ENCODE measurements at places on chromosomes 2 and 18. TPM values are rescaled to one million over a fixed set of nuclear protein-coding genes. Genes with fewer than 3 reads are reported as not detected.

DNA sequence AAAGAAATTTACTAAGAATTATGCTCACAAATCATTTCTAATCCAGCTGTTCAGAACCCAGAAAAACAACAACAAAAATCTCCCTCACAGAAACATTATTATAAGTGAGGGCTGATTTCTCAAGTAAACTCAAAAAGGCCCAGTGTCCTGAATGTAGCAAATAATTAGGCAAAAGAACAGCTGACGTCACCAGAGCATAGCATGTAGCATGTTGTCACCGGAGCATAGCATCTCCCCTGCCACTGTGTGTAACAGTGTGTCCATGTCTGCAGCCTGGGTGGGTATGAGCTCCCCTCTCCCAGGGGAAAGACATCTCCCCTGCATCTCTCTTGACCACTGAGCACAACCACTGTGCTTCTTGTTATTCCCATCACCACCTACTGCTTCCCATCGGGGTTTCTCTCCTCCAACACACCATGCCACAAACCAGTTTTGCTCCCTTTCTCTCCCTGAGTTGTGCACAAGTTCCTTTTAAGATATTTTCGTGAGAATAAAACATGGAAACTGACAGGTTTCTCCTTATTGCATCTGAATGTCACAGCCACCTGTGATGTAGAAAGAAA is 126.7 kb downstream of the CABYR start:
- no peak for DNase-seq

The LRP2 gene
- not detected for polyA plus RNA-seq

The SPRED2 gene
- polyA plus RNA-seq, result 13.2 TPM

The SCN1A gene
- 0.16 TPM for polyA plus RNA-seq

- no peak for DNase-seq
Measured at GRCh38 chr2:119958670-119959268, 54.1 kb upstream of the EPB41L5 start.

DNA sequence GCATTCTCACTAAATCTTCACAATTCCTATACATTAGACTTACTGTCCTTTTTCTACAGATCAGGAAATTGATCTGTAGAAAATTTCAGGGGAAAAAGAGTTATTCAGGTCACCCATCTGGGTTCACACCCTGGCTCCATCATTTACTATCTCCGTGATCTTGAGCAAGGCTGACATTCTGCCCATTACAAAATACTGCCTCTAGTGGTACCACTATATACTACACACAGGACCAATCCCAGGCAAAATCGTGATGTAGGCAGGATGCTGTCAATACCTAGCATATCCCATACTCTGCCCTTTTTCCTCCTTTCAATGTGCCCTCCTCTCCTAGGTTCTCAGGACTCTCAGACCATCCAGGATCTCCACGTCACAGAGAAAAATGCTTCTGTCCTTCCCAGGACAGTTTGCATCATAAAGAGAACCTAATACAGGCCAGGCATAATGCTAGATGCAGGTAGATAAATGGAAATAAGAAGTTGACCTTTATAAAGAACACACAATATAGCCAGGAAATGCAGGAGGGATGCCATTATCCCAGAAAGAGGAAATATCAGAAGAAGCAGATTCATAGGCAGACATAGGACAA is 101.9 kb downstream of the CDH20 start:
- no peak for DNase-seq

DNA sequence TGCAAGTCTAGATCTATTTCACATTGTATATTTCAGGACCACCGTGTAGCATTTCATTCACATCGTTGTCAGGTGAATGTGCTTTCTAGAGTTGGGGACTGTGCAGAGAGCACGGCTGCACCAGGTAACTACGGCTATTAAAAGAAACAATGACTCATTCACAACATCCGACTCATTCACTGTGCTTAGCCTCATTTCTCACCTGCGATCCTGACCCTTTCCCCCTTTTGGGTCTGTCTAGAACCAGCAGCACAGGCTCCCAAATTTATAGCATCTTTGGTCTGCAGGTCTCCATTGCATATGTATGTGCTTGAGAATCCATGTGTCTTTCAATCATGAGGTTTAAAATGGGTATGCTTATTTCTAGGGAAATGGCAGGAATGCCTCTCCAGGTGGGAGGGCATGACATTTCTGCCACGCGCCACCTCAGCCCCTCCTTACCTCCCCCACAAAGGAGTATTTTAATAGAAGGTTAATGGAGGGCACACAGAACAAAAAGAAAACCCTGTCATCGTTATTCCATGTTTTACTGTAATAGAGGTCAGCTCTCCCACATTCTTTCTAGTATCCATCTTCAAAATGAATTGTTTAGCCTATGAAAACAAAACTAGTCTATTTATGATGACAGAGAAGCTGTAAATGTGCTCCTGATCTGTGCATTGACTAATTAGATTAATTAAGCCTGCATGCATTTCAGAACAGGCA is 246.7 kb upstream of the EPHA4 start:
- no peak for DNase-seq

DNA sequence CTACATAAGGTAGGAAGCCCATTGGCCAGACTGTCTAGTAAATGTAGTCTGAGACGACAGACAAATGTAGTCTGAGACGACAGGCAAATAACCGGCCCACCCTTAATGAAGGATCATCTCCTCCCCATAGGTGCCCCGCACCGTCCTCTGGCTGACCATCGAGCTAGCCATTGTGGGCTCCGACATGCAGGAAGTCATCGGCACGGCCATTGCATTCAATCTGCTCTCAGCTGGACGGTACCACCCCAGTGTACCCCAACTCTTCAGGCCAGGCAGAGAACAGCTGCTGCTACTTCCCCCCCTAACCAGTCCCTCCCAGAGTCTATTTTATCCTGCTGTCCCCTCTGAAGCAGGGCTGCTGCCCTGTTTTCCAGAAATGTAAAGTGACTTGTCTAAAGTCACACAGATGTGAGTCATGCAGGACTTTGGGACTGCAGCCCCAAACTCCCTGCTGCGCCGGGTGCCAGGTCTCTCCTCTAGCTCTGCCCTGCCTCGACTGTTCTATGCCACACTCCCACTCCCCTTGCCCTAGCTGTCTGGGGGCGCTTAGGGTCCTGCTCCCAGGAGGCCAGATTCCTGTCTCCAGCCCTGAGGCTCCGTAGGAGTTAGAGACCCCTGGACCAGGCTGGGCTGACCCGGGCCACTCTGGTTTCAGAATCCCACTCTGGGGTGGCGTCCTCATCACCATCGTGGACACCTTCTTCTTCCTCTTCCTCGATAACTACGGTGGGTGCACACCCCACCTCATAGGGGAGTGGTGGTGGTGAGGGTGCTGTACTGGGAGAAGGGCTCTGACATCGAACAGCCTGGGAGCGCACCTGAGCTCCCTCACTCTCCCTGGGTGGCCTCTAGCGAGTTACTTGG is 4.7 kb downstream of the SLC11A1 start:
- DNase-seq, result no peak

DNA sequence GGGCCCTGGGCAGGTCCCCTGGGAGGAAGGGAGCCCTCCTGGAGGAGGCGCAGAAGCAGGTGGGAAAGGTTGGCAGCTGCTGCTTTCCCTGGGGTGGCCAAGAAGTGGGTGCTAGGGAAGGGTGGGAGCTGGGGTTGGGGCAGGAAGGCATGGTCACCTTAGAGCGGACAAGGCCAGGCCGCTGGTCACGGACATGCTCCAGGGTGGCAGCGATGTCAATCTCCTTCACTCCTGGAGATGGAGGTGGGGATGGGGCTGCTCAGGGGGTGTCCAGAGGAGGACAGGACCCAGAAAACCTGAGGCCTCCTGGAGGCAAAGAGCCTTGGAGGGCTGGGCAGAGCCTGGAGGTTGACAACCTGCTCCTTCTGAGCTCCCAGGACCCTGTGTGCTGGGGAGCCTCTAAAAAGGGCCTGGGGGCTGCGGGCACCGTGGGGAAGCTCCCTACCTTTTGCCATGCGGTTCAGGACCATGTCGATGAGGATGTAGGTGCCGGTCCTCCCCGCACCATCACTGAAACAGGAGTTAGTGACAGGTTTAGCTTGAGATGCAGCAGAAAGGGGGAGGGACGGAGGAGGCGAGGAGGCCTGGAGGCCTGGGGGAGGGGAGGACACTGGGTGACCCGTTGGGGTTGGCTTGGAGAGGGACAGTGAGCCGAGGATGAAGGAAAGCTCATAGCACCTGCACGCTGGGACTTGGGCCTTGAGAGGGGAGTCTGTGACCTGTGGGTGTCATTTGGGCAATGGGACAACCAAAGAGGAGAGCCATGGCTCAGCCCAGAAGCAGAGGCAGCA is 11.4 kb downstream of the DNAJB2 start:
- no peak for DNase-seq

GRCh38 chr2:236338495-236339184 is 74.4 kb upstream of the ASB18 start:
- no peak for DNase-seq

GRCh38 chr2:46876741-46877384 is 38.7 kb downstream of the MCFD2 start:
- peak; percentile 80 for DNase-seq

The UBE2F gene
- 38.2 TPM for polyA plus RNA-seq

- DNase-seq, result no peak
Measured at GRCh38 chr2:53177327-53177726, 590.3 kb upstream of the CHAC2 start.

GRCh38 chr2:174024524-174025270 is 59.5 kb upstream of the SP3 start:
- DNase-seq, result peak; percentile 60

GRCh38 chr2:217930761-217931563 is 71.8 kb downstream of the TNS1 start:
- DNase-seq, result no peak

DNA sequence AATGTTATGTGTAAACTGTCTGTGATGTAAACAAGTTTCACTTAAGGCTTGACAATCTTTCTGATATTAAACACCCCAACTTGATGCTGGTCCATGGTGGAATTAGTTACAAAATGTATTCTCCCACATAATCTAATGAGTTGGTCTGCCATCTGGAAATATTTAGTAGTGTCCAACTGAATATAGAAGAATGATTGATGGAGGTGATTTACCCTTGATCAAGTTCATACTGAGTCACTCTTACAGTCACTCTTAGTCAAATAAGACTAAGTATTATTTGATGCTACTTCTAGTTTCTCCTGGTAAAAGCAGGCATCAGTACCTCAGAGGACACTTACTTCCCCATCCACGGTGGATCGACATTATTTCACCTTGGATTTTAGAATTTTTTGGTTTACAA is 198.1 kb downstream of the SATB2 start:
- no peak for DNase-seq

The LRRC30 gene
- polyA plus RNA-seq, result not detected

- no peak for DNase-seq
Measured at GRCh38 chr2:127627740-127628571, 18.0 kb upstream of the GPR17 start.

DNA sequence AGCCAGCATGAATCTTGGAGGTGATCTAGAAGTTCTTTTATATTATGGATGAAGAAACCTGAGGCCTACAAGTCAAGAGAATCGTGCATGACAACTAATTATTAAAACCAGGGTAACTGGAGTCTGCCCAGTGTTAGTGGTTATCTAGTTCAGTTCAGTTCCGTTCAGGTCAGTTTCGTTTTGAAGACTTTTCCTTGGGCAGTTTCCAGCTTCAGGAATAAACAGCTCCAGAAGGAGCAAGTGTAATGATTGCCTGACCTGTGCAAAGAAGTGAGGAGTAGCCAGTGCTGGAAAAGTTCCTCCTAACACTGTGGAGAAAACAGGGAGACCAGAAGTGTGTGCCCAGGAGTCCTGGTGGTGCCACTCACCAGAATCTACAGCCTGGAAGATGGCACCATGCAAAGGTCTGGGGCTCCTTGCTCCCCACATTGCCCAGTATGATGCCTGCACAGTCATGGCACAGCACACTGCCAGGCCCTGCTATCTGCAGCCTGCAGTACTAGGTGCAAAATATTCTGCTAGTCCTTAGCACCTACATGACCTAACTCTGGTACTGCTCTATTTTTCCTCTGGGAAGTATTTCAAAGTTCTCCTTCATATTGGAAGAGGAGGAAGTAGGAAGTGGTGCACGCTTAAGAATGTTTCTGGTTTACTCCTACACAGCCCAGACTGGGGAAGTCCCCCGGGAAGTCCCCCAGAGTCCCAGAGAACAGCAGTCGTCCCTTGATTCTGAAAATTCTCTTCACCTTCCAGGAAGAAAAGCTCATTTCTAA is 65.8 kb downstream of the SUMO1 start:
- DNase-seq, result no peak

The KATNAL2 gene
- 11.6 TPM for polyA plus RNA-seq

DNA sequence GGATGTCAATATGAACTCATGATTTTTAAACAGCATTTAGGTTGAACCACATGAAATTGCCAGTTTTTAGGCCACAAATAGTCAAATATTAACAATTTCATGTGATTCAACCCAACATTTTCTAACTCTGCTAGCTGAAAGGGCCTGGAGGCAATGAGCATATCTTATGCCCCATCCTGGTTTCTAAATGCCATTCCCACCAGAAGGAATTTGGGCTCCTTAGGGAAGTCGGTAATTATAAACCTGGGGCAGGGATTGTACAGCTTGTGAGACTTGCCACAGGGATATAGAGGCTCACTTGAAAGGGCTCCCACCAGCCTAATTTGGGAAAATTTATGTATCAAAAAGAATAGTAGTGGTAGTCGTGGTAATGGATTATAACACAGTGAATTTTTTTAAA is 178.4 kb upstream of the ALPP start:
- no peak for DNase-seq

The REG3G gene
- 3.0 TPM for polyA plus RNA-seq

DNA sequence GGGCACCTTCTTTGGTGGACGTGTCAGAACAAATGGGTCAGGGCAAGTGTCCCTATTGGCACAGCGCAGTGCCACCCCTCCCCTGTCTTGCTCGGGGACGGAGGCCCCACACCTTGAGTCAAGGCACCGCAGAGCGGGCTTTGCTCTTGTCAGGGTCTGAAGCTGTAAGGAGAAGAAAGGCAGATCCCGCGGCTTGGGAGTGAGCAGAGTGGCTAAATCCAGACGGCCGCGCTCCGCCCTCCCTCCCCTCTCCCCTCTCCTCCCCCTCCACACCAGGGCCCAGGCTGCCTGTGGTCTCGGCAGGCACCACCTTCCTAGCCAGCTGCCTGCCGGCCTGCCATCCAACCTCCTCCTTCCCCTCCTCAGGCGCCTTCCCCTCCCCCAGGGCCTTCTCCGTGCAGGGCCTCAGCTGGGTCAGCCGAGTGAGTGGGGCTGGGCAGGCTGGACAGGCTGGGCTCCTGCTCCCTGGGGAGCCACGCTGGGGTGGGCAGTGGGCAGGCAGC is 25.8 kb downstream of the SPEG start:
- peak; percentile 71 for DNase-seq

DNA sequence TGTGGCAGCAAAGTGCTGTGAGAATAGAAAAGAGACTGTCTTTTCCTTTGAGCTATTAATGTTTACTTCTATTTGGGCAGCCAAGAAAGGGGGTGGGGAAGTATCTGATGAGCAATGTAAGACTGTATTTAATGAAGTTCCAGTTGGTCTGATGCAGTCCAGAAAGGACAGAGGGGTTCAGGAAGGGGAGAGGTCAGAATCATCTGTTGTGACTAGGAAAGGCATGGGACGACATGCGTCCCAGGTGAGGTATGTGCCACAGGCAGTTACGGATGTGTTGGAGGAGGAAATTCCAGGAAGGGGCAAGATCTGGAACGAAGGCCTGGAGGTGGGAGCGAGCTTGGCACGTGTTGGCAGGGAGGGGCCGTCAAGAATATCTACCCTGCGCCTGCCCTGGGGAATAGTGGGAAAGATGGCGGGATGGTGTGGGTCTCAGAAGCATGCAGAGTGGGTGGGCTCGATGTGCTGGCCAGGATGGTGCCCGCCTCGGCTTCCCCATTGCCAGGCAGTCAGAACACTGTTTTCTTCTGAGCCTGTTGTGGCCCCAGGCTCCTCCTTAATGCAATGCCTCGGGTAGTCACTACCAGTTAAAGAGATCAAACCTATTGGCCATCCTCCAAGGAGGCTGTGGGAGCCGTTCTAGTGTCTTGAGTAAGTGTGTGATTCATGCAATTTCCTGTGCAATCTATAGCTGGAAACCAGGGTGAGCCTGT is 57.8 kb upstream of the TXNDC2 start:
- peak; percentile 90 for DNase-seq

The DCC gene
- polyA plus RNA-seq, result 0.94 TPM

All from adrenal gland (tissue), 19 donors.